ENCODE measurements at places on chromosomes 11 and 22.

DNA sequence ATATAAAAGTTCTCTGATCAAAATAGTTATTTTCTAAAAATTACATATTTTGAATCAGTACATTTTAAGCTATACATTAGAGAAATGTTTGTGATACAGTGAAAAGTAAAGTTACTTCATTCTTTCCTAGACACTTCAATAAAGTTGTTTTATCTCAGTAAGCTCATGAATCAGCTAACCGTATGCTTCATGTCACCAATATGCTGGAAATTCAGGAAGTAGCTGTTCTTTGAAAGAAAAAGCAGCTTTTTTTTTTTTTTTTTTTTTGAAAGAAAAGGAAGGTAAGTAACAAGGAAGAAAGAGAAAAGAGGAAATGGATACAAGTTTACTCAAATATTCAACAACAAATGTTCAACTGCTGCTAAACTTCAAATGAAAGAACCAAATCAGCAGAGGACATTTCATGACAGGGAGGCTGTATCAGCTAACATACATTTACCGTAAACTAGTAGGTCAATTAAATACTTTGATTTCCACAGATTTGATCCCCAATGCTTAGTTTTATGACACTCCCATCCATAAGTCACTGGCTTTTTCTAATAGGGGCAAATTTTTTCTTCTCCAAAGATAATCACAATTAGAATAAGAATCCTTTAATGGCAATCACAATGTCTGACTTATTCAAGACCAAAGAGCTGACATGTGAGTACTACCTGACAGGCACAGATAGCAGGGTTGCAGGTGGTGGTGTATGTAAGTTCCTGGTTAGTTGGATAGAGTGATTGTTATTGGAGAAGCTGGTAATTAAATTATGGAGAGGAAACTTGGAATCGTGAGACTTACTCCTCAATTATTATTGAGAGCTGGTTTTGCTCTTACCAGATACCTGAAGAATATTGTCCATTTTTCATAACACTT is 754 bp downstream of the OR52A1 start:
- no peak for DNase-seq

DNA sequence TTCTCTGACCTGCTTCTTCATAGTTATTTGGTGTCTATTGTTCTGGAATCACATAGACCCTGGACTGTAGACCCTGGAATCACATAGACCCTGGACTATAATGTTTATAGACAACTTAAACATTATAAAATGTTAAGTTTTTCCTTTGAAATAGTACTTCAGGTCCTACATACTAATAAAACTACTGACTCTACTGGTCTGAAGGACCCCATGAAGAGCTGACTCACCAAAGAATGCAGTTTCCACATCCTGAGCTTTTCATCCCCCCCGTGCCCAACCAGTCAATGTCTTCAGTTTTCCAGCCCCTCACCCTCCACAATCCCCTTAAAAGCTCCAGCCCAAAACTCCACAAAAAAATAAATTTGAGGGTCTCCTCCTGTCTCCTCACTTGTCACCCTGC is 6.6 kb upstream of the PLEKHA7 start:
- no peak for DNase-seq

DNA sequence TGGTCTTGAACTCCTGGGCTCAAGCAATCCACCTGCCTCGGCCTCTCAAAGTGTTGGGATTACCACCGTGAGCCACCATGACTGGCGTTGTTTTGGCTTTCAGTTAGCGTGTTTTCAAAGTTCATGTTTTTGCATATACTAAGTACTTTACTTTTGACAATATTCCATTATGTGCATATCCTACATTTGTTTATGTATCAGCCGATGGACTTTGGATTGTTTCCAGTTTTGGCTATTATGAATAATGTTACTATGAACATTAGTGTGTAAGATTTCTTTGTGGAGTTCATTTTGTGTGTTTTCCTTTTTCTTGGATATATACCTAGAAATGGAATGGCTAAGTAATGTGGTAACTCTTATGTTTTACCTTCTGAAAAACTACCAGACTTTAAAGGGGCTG is 9.9 kb downstream of the CSTF3 start:
- DNase-seq = no peak

- no peak for DNase-seq
Measured at GRCh38 chr11:77372726-77373125, 71.2 kb upstream of the GDPD4 start.

DNA sequence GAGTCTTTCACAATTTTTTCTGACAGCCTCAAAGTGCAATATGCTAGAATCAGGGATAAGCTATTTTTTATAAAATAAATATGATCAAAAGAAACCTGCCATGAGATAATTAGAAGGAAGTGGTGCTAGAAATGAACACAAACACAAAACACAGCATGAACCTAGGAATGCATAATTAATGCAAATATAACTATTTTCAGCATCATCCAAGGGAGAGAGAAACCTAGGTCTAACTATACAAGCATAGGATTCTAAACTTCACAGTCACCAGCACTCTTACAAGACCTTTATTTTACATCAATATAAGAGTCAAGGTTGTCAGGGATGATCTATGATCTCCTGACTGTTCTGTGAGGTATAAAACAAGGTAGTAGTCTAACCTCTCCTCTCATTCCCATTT is 29.2 kb downstream of the TTC28 start:
- DNase-seq = no peak

DNA sequence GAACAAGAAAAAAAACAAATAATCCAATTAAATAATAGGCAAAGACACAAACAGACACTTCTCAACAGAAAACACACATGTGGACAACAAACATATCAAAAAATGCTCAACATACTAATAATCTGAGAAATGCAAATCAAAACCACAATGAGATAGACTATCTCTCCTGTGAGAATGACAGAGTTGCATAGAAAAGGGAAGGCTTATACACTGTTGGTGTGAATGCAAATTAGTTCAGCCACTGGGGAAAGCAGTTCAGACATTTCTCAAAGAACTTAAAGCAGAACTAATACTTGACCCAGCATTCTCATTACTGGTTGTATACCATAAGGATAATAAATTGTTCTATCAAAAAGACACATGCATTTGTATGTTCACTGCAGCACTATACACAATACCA is 637.8 kb upstream of the LUZP2 start:
- no peak for DNase-seq

GRCh38 chr11:68043349-68044144 is 4.7 kb downstream of the TCIRG1 start:
- DNase-seq = no peak

Measured in esophagus squamous epithelium (tissue), 5 donors.